ENCODE measurements at places on chromosomes 5 and 9. TPM values are rescaled to one million over a fixed set of nuclear protein-coding genes. Genes with fewer than 3 reads are reported as not detected.

ARHGEF37 gene
- total RNA-seq = 3.2 TPM

RLN1 gene
- total RNA-seq = not detected

MEGF10 gene
- total RNA-seq = not detected

PAX5 gene
- 0.39 TPM for total RNA-seq

MARCOL gene
- total RNA-seq = not detected

BTNL9 gene
- 37.5 TPM for total RNA-seq

ABCA1 gene
- total RNA-seq = 2.6 TPM

- H3K27me3 ChIP-seq = no peaks in the 10 kb centered on the region
- H3K4me3 ChIP-seq = no peak overlapping the region
- H3K4me1 ChIP-seq = peaks cover 8% of the 10 kb centered on the region
Measured at GRCh38 chr9:88258024-88258423, 119.7 kb upstream of the SPATA31C2 start.

- no peak overlapping the region for H3K4me3 ChIP-seq
- no peak overlapping the region for H3K27ac ChIP-seq
- H3K27me3 ChIP-seq = no peaks in the 10 kb centered on the region
- DNase-seq = no peak
- no peaks in the 10 kb centered on the region for H3K36me3 ChIP-seq
Measured at GRCh38 chr9:113920872-113921271, 44.8 kb downstream of the ZNF618 start.

DNA sequence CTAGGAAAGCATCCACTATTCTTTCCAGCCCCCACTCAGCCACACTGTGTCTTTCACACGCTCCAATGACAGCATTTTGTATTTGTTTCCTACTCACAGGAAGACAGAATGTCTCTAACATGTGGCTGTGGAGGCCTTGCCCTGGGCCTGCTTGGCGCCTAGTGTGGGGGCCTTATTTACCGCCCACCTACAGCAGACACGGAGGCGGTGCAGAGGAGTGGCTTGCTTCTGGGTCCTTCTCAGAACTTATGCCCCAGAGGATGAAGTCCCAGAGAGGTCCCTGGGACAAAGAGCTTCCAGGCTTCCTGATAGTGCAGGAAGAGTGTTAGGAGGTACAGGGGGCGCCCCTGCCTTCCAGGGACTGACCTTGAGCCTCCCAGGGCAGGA is 8.5 kb upstream of the MRNIP start:
- no peaks in the 10 kb centered on the region for H3K27me3 ChIP-seq
- H3K4me1 ChIP-seq = no peaks in the 10 kb centered on the region
- peaks cover 6% of the 10 kb centered on the region for H3K36me3 ChIP-seq
- no peak overlapping the region for H3K4me3 ChIP-seq

DNA sequence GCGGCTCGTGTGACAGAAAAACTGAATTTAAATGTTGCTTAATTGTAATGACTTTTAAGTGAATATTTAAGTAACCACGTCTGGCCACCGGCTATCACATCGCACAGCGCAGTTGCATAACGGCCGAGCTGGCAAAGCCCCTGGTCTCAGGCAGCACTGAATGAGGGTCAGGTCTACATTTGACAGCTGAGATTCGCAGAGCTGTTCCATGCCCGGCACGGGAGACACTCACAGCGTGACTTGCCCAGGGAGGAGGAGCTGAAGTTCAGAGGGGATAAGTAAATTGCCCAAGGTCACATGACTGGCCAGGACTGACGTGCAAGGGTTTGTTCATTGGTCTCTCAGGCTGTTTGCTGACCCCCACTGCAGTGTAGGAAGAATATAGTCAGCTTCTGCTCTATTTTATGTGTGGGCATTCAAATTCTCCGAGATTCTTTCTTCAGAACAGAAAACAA is 17.4 kb upstream of the COL5A1 start:
- no peaks in the 10 kb centered on the region for H3K4me1 ChIP-seq
- H3K27ac ChIP-seq = no peak overlapping the region
- no peaks in the 10 kb centered on the region for H3K27me3 ChIP-seq
- no peak overlapping the region for H3K4me3 ChIP-seq
- DNase-seq = no peak

DNA sequence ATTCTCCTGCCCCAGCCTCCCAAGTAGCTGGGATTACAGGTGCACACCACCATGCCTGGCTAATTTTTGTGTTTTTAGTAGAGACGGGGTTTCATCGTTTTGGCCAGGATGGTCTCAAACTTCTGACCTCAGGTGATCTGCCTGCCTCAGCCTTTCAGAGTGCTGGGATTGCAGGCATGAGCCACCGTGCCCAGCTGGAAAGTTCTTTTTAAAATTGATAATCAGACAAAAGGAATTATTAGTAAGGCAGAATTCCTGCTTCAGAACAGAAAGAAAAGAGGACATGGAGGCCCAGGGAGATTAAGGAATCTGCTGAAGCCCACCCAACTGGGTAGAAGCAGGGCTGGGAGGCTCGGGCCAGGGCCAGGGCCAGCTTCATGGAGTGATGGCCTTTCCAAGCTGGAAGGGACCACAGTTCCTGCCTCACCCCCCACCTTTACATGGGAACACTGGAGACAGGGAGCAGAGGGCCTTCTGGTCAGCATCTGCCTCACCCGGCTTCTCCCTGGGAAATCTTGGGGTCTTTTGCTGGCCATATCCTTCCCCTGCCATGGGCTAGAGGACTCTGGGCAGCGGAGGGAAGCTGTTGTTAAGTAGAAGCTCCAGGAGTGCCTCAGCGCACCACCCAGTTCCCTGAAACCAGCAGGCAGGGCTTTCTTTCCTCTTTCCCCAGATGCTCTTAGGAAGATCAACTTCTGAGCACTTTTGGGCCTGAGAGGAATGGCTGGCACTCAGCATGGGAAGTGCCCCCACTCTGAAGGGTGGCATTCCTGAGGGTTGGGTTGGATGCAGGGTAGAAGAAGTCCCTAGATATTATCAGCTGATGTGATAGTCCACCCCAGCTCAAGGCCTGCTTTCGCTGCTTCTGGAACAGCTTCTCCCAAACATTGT is 70.1 kb downstream of the RGS3 start:
- no peak overlapping the region for H3K27ac ChIP-seq
- no peaks in the 10 kb centered on the region for H3K27me3 ChIP-seq
- H3K4me3 ChIP-seq = no peak overlapping the region
- no peak for DNase-seq
- no peaks in the 10 kb centered on the region for H3K4me1 ChIP-seq

- peaks cover 5% of the 10 kb centered on the region for H3K27me3 ChIP-seq
- H3K27ac ChIP-seq = no peak overlapping the region
- DNase-seq = no peak
- H3K4me1 ChIP-seq = peaks cover 4% of the 10 kb centered on the region
- no peak overlapping the region for H3K4me3 ChIP-seq
Measured at GRCh38 chr9:76688471-76689238, 75.6 kb upstream of the PCA3 start.

GRCh38 chr5:111556501-111556900 is 44.2 kb upstream of the STARD4 start:
- DNase-seq = no peak
- no peaks in the 10 kb centered on the region for H3K4me1 ChIP-seq
- no peaks in the 10 kb centered on the region for H3K27me3 ChIP-seq
- no peak overlapping the region for H3K4me3 ChIP-seq
- no peaks in the 10 kb centered on the region for H3K36me3 ChIP-seq

GRCh38 chr5:87909382-87909781 is 359.3 kb downstream of the TMEM161B start:
- no peaks in the 10 kb centered on the region for H3K36me3 ChIP-seq
- no peaks in the 10 kb centered on the region for H3K4me1 ChIP-seq
- no peak overlapping the region for H3K4me3 ChIP-seq
- no peak for DNase-seq
- H3K27me3 ChIP-seq = no peaks in the 10 kb centered on the region

- H3K4me3 ChIP-seq = no peak overlapping the region
- H3K27me3 ChIP-seq = 0 out of 2 replicates have a peak, but pooled peaks cover 6% of the 10 kb centered on the region
- DNase-seq = no peak
- H3K4me1 ChIP-seq = no peaks in the 10 kb centered on the region
- H3K36me3 ChIP-seq = no peaks in the 10 kb centered on the region
Measured at GRCh38 chr9:33202018-33202417, 34.9 kb upstream of the B4GALT1 start.

DNA sequence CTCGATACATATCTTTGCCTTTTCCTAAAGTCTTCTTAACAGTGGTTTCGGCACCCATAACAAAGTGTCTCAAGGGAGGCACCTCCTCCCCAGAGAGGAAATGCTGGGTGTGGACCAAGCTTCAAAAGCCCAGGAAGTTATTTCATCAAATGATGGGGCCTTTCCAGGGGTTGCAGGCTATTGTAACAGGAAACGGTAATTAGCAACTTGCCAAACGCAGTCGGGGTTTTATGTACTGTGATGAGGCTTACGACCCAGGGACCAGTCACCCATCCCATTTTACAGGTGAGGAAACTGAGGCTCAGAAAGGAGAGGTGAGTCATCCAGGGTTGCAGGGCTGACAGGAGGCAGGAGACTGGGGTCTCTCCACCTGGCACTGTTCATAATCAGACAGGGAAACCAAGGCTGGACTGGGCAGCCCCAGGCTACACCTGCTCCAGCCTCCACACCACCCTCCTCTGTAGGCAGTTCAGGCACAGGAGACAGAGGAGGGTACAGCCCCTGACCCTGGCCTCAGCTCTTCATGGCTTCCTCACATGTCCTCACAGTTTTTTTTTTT is 30.0 kb upstream of the SUSD3 start:
- H3K4me3 ChIP-seq = no peak overlapping the region
- no peaks in the 10 kb centered on the region for H3K4me1 ChIP-seq
- no peak overlapping the region for H3K27ac ChIP-seq
- no peak for DNase-seq

DNA sequence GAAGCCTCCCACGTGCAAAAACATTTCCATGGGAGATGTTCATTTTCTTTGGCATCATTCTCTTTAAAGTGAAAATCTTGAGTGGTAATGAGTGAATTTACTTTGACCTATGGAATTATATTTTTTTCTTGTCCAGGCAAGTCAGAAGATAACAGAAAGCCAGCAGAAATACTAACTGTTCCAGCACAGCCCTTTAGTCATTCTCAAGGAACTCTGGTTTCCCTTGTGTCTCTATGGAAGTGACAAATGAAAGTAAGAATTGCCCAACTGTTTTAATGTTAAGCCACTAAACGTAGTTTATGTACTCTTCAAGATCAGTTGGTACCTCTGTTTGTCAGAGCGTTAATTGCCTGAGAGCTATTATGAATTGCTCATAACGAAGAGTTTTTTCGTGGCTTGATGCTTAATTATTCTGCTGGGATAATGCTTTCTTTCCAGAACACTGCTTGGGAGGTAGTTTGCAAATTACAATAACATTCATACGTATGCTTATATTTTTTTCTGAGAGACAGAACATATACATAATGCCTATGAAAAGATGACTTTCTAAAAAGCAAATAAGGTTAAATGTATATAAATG is 84.5 kb upstream of the CER1 start:
- H3K27me3 ChIP-seq = no peaks in the 10 kb centered on the region
- H3K4me3 ChIP-seq = no peak overlapping the region
- no peak for DNase-seq
- no peaks in the 10 kb centered on the region for H3K4me1 ChIP-seq
- H3K27ac ChIP-seq = no peak overlapping the region

DNA sequence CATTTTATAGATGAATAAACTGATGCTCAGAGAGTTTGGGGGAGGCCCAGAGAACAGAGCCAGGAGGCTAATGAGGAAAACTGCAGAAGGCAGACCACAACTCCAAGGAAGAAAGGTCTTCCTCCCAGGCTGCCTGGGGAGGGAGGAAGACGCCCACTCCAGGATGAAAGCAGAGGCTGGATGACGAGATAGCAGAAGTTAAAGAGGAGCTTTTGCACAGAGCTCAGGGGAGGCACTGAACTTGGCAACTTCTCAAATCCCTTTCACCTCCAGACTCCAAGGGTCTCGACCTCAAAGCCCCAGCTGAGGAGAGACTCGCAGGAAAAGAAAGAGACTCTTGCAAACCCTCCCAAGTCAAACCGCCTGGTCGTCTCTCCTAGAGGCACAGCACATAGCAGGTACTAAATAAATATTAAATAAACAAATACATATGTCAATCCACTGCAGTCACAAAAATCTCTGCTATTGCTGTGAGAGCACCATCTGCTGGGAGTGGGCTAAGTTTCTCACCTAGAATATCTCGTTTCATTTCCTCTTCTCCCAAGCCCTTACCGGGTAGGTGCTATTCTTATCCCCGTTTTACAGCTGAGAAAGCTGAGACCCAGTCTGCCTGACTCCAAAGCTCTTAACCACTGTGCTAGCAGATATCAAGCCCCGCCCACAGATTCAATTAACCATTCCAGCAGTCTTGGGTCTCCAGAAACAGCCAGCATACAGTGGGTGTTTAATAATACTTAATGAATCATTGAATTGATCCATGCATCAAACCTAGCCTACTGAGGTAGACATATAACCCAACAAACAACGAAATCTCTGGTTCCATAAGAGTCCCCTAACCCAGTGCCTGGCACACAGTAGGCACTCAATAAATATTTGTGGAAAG is 97.8 kb upstream of the HAND1 start:
- H3K27me3 ChIP-seq = peaks cover 3% of the 10 kb centered on the region
- H3K27ac ChIP-seq = no peak overlapping the region
- DNase-seq = no peak
- H3K36me3 ChIP-seq = no peaks in the 10 kb centered on the region

DNA sequence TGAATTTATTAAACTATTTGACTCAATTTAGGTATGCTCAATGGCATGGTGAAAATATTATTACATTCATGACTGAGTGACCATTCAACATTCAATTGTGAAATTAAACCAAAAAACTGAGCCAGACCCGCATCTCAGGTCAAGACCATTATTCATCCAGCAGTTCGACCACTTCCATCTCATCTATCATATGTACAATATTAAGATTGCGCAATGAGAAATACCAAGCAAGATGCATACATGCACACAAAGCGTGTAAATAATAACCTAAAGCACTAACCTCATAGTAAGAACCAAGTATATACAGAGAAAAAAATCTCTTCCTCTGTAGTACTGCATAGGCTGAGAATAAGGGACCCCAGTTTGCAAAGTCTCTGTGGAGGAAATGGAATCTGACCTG is 310.2 kb downstream of the ADGRV1 start:
- H3K4me1 ChIP-seq = no peaks in the 10 kb centered on the region
- no peak for DNase-seq
- H3K4me3 ChIP-seq = no peak overlapping the region
- no peaks in the 10 kb centered on the region for H3K36me3 ChIP-seq
- peaks cover 4% of the 10 kb centered on the region for H3K27me3 ChIP-seq

DNA sequence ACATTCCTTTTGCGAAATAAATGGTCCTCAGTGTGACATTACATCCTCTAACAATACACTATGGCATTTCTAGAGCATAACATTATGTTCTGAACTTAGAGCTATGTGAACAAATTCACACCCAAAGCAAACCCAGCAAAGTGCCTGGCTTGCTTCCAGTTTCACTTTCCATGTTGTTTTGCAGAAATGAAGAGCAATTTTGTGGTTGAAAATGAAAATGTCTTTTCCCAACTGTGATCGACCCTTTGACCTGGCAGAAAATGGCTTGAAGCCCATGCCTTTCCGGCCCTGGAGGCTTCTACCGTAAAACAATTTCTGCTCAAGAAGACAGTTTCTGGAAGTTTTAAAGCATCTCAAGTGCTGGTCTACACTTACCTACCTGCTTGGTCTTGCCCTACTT is 344.7 kb upstream of the RGMB start:
- H3K4me1 ChIP-seq = no peaks in the 10 kb centered on the region
- no peak overlapping the region for H3K4me3 ChIP-seq
- H3K27ac ChIP-seq = no peak overlapping the region
- H3K27me3 ChIP-seq = no peaks in the 10 kb centered on the region

- no peak overlapping the region for H3K4me3 ChIP-seq
- H3K27ac ChIP-seq = no peak overlapping the region
- H3K4me1 ChIP-seq = no peaks in the 10 kb centered on the region
Measured at GRCh38 chr5:158709279-158709678, 390.4 kb downstream of the EBF1 start.

GRCh38 chr5:104628911-104629310 is 1066.3 kb upstream of the NUDT12 start:
- no peak overlapping the region for H3K4me3 ChIP-seq
- no peaks in the 10 kb centered on the region for H3K4me1 ChIP-seq
- no peaks in the 10 kb centered on the region for H3K36me3 ChIP-seq
- no peaks in the 10 kb centered on the region for H3K27me3 ChIP-seq
- no peak overlapping the region for H3K27ac ChIP-seq
